ENCODE measurements at places on chromosomes 4 and X. TPM values are rescaled to one million over a fixed set of nuclear protein-coding genes. Genes with fewer than 3 reads are reported as not detected.

SPIN2A gene
- 5.2 TPM for polyA plus RNA-seq

SHISA3 gene
- polyA plus RNA-seq, result 82.3 TPM

ADGRL3 gene
- 27.9 TPM for polyA plus RNA-seq

FAM9C gene
- 0.33 TPM for polyA plus RNA-seq

NAP1L3 gene
- 16.1 TPM for polyA plus RNA-seq

ADGRG4 gene
- polyA plus RNA-seq, result not detected

CT45A10 gene
- polyA plus RNA-seq, result not detected

IL2RG gene
- 1.6 TPM for polyA plus RNA-seq

HMGB3 gene
- 137 TPM for polyA plus RNA-seq

C1QTNF7 gene
- polyA plus RNA-seq, result 22.4 TPM

GUCY1B1 gene
- 65.8 TPM for polyA plus RNA-seq

GAGE1 gene
- not detected for polyA plus RNA-seq

Data from left renal cortex interstitium (tissue), 4 donors.